Brain (organoid and tissue), 16 donors: ENCODE measurements at places on chromosomes 11 and 22.
A peak's percentile ranks its signal among the peaks of the same experiment; 100 is the strongest.

GRCh38 chr11:47981667-47982404, 1.5 kb downstream of the PTPRJ start:
- DNase-seq: no peak

DNA sequence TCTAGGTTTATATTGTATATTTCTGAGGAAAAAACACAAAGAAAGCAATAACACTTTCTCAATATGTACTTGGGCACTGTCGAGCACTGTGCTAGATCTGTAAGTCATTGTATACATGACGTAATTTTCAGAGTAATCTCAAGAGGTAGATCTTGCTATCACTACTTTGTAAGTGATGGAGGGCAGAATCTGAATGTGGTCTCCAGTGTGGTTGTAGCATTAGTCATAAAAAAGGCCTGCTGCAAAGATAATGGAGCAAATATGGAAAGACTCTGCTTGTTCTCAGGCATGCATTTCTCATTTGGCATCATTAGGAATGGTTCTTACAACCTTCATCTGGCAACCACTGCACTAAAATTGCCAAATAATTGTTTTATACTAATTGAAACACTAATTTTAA, 419.8 kb upstream of the CCDC179 start:
- DNase-seq: no peak

DNA sequence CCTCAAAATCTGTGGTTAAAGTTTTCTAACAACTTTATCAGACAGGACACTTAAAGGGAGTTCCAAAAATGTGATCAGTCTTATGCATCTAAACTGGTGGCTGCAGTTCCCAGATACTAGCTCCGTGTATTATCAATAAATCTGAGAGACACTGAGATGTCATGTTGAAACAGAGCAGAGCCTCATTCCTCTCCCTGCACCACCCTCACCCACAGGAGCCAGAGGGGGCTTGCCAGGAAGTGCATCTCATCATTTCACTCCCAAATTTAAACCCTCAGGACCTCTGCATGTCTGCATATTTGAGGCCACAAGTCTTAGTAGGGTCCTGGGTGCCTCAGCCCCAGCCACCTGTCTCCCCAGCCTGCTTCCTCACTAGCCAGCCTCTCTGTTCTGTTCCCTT, 167.4 kb upstream of the NTM start:
- DNase-seq: no peak

GRCh38 chr11:47538741-47539565, 14.0 kb downstream of the CELF1 start:
- peak; percentile 67 for DNase-seq

DNA sequence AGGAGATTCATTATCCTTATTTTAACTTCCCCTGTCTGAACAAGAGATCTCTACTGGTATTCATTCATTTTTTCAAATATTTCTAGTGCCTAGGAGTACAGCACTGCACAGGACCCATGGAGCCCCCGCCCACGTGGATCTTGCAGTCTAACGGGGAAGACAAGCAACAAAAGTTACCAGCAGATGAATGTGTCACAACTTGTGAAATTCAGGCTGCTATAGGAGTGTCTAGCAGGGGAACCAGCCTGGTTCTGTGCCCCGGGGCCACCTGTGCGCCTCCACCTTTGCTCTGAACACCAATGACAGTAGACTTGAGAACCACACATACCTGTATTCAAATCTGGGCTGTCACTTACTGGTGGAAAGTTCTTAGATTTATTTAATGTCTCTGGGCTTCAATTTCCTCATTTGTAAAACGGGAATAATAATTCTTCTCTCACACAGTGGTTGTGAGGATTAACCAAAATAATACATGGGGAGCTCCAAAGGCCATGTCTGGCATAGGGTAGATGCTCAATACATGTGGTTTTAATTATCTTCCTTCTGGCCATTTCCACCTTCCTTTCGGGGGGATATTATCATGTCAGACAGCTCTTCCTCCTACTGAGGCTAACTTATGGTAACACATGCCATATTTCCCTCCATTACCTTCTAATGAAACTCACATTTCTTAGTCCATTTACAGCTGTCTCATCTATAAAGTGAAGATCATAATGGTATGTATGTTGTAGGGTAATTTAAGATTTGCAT, 17.8 kb downstream of the POU2AF1 start:
- DNase-seq: no peak
